ENCODE measurements at places on chromosomes 2 and 18.

DNA sequence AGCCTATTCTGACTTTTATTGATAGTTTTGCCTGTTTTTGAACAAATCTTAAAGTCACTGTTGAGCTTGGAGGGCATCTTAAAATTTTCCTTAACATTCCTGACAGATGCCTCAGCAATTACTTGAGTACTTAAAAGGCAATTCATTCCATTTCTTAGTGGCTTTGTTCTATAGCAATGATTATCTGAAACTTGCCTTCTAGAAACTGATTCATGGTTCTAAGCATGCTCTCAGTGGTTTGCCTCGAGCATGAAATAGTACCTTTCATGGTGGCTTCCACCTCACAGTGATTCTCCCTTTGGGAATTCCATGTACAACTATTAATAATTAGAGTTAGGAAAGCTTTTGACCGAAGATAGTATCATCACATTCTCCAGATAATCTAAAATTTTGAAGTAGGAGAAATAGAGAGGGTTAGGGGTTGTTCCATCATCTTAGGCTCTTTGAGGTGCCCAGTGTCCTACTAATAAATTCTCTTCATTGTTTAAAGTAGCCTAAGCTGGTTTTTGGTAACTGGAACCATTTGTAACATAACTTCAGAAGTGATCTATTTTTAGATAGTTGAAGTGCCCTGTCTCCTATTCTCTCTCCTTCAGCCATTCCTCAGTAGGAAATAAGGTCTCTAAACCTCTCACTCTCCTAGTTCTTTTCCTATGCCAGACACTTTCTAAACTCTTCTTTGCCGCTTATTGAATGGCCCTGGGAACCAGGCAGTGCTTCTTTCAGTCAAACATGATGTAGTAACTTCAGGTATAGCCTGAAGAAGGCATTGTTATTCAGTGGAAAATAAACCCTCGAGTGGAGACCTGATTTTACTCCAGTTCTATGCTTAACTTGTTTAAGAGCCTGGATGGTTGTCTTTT lies 156.1 kb downstream of the HAUS1 start:
- no peak for DNase-seq

GRCh38 chr2:10597956-10598355 lies 91.8 kb downstream of the NOL10 start:
- DNase-seq, result no peak

- no peak for DNase-seq
Measured at GRCh38 chr18:22670914-22671313, 253.2 kb upstream of the CTAGE1 start.

DNA sequence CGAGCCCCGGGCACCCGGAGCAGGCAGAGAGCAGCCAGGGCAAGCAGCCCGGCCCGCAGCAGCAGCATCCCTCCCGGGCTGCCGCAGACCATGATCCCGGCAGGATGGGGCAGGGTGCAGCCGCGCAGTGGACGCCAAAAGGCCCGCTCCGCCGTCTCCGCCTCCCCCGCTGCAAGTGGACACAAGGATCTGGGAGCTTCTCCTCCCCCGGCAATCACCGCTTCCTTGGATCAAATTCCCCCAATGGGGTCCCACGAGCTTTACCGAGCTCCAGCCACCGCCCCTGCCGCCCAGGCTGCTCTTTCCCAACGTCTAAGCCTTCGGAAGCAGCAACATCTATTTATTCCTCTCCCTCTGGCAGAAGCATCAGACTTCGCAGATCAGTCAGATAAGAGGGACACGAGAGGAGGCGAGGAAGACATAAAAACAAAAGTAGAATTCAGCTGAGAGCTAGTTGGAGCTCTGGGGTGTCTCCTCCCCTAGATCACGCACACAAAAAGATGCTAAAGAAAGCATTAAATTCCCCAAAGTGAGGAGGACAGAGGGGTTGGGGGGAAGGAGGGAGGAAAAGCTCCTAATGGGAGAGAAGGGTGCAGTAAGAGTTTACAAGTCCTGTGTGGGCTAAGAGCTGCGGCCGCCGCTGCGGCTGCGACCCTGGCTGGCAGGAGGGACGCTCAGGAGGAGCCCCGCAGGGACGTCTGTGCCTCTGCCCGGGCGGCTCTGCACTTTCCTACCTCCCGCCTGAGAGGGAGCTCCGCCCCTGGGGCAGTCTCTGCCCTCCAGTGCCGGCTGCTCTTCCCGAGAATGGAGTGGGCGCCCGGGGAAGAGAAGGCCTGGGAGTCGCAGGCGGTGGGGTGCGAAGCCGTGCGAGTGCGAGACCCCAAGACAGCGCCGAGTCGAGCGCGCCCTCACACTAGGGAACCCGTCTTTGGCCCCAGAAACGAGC lies at the start of gene FRZB:
FRZB (minus strand) TSS at position 177 of the 946 bp plus-strand sequence; CDS start at position 92, 85 bp downstream.
- DNase-seq, result no peak

GRCh38 chr18:14074187-14074586 lies 58.0 kb downstream of the ZNF519 start:
- no peak for DNase-seq
